ENCODE measurements at places on chromosomes 16 and 17.

DNA sequence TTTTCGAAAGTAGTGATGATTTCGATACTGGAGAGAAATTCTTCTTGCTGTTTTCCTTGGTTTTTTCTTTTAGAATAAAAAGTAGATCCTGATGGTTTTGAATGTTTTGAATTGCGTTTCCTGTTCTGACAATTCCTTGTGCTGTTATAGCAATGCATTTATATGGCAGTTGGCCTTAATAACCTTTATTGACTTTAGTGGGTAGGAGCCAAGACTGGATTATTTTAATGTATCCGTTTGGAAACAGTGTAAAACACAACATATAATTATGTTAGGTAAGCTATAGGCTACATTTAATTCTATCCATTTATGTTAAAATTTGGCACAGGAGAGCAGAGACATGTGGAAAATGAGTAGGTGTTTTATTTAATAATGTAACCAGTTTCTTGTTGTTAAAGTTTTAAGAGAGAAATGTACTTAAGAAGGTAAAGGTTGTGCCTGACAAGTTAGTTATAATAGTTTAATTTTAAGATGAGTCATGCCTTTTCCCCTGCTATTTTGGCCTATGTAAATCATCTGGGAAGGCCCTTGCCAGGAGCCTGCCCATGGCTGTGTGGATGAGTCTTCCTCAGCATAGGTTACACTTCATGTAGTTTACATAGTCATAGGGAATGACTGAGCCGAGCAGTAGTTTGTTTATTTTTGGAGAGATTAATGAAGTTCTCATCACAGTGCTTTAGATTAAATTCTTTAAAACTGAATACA lies 189.9 kb downstream of the FTO start:
- no peak for DNase-seq

DNA sequence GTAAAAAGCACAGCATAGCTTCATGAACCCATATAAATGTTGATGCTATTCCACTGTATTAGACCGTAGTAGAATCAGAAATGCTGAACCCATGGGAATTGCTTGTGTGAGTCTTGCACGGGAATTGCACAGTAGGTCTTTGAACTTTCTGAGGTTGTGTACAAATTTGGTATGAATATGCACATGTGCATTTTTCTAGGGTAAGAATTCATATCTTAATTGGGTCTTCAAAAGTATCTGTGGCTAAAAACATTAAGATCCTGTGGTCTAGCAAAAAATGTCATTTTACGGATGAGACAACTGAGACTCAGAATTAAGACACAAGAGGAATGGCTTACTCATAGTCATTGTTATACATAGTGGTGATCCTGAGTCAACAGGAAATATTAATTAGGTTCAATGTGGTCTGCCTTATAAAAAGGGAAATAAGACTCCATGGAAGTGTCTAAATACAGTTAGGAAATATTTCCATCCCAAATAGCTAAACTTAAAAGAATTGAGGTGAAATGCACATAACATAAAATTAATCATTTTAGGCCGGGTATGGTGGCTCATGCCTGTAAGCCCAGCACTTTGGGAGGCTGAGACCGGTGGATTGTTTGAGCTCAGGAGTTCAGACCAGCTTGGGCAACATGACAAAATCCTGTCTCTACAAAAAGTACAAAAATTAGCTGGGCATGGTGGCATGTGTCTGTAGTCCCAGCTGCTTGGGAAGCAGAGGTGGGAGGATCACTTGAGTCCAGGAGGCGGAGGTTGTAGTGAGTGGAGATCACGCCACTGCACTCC lies 22.8 kb downstream of the TAOK1 start:
- no peak for DNase-seq

- peak; percentile 60 for DNase-seq
Observed at GRCh38 chr16:4371357-4372000, at the start of gene VASN. Gene VASN (plus strand): TSS chr16:4371848. CDS start chr16:4380878, 9,030 bp downstream.

DNA sequence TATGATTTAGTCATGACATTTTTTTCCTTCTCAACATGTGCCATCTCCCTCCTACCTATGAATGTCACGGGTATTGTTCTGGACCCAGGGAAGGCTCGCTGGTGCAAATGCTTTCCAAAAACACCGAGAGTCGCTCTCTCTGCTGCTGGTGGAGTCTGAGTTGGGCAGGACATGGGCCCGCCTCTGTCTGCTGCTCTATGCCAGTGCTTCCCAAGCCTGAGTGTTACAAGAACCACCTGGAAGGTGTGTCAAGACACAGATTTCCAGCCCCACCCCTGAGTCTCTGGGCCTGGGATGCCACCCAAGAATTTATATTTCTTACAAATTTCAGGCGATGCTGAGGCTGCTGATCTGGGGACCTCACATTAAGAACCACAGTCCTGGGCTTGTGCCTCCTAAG lies 9.1 kb downstream of the JPH3 start:
- DNase-seq = no peak

GRCh38 chr17:15422392-15422965 lies 44.9 kb downstream of the CDRT4 start:
- no peak for DNase-seq

DNA sequence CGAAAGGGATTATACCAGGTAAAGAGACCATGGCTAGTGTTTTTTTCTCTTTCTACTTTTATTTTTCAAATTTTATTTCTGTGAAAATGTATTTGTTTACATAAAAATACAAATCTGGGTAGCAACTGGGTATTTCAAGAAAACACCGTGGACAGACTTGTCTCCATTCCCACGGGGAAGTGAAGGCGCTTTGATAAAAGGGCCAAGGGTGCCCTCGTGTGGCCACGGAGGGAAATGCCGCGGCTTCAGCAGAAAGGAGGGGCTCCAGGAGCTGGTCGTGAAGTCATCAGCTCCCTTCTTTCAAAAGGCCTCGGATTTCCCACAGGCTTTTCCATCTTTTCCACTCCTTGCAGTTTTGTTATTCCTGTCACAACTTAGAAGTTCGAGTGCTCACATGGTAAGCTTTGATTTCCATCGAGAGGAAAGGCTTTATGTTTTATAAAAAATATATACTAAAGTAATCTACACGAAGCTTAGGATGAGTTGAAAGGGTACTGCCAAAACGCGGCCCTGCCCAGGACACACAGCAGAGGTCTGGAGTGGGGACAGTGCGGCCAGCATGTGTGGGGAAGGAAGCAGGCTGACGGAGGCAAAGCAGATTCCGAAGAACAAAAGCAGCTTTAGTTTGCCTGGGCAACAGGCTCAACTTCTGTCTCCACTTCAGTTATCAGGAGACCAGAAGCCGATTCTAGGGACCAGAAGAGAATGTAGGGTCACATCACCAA lies 15.3 kb upstream of the MNT start:
- peak; percentile 91 for DNase-seq

- DNase-seq = no peak
Observed at GRCh38 chr17:700504-701094, 14.0 kb downstream of the VPS53 start.

DNA sequence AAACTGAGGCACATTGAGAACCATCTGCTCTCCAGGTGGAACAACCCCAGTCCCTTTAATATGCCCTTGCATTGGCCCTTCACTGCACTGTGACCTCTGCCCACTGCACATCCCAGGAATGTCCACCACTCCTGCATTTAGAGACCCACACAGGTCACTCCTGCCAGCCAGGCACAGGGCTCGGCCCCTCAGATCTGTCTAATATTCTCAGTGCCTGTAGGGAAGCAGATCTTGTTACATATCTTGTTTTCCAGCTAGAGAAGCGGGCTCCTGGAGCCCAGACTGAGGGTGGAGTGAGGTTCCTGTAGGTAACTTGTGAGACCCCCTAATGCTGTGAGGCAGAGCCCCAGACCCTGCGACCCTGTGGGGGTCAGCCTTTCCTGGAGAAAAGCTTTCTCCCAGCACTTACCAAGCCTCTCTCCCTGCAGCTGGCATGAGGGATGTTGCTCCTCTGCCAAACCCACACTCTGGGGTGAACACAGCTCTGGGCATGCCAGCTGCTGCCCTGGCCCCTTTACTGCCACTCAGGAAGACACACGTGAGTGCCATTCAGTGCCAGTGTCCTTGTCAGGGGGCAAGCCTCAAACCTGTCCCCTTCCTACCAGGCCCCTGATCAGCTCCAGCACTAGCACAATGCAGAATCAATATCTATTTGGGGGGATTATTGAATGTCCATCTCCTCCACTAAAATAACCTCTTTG lies 40.3 kb upstream of the CRHR1 start:
- DNase-seq = no peak

- DNase-seq = peak; percentile 68
Observed at GRCh38 chr16:641326-642188, at the start of gene MCRIP2. Gene MCRIP2 (plus strand): TSS chr16:641828. CDS start chr16:641992, 164 bp downstream.

DNA sequence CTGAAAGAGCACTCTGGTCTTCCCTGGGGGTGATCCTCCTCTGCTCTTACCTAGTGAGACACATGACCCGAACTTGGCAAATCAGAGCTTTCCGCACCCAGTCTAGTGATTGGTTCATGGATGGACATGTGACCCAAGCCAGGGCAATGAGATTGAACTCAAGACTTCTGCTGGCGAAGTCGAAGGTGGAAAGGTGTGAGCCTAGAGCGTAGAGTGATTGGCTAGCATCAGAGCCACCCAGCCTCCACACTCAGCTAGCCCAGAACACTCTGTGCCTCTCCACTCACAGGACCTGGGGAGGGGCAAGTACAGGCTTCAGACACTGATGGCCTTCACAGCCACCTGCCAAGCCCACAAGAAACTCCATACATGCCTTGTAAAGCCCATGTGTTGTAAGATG lies 17.6 kb downstream of the ATPAF2 start:
- DNase-seq = no peak

- no peak for DNase-seq
Observed at GRCh38 chr17:72077326-72077960, 43.4 kb upstream of the SOX9 start.

DNA sequence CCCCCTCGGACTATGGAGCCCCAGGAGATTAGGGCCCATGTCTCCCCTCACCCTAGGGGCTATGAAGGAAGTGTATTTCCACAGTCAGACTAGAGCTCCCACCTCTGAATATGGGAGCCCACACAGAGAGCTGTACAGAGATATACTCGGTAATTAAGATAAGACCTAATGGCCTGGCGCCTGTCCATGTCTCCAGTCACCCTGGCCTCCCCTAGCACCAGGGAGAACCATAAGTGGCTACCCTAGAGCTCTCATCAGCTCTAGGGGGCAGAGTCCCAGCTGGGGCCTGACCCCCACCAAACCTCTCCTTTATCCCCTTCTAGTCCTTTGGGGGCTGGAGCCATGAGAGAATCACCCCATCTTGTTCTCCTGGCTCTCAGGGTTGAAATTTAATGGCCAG lies 2.4 kb downstream of the TMEM101 start:
- DNase-seq = no peak

DNA sequence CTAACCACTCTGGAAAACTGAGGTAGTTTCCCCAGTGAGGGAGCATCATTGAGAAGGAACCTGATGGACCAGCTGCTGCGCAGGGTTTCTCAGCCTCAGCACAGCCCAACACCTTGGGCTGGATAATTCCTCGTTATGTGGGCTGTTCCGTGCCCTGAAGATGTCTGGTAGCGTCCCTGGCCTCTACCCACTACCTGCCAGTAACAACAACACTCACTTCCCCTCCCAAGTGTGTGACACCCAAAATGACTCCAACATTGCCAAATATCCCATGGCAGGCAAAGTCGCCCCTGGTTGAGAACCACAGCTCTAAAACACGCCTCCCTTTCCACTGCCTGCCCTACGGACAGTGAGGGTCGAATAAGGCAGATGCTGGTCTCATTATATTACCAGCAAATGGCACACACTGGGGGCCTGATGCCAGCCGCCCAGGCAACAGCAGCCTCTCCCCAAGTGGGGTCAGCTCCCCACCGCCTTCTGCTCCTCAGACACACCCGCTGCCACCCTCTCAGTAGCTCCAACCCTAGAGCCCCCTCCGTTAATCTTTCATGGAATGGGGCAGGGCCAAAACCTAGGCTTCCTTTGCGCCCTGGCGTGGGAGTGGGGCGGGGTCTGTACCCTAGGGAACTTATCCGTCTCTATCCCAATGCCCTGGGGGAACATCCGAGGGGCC lies 1.0 kb downstream of the RHBDF2 start:
- no peak for DNase-seq

DNA sequence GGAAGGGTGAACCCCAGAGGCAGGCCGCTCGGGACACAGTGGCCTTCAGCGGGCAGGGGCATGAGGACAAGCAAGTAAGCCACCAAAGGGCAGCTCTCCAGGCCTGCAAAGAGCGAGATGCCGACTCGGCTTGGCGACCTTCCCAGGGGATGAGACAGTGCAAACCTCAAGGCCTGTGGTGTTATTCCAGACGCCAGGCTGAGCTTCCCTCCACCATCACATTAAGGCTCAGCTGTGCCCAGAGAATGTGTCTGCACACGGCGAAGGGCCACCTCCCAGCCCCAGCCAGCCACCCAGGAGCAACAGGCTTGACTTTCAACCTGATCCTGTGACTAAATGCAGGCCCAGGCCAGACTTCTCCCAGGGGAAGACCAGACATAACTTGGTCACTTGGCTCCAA lies 251.4 kb downstream of the SOX9 start:
- DNase-seq = no peak

- no peak for DNase-seq
Observed at GRCh38 chr17:33233811-33234177, 59.3 kb downstream of the ASIC2 start.

GRCh38 chr17:2692781-2693135 lies 18.8 kb downstream of the CLUH start:
- DNase-seq = no peak

GRCh38 chr17:59668816-59669215 lies 38.4 kb downstream of the PTRH2 start:
- no peak for DNase-seq

- DNase-seq = no peak
Observed at GRCh38 chr16:35685085-35685484, 2225.7 kb downstream of the TP53TG3F start.

DNA sequence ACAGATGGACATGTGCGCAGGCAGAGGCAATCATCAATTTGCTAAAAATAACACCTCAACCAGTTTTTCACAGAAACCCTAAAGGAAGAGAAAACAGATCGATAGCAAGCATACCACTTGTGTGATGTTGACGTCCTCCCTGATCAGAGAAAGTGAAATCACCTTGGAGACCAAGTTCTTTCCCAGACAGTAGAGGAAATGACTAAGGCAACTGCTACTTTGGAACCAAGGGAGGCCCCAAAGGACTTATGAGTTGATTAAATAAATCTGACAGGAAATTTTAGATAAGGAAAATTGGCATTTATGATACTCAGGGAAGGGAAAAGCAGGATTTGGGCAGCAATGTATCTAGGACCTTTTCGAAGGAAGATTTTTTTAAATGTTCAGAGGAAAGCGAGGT lies 267.1 kb upstream of the ASIC2 start:
- DNase-seq = no peak

DNA sequence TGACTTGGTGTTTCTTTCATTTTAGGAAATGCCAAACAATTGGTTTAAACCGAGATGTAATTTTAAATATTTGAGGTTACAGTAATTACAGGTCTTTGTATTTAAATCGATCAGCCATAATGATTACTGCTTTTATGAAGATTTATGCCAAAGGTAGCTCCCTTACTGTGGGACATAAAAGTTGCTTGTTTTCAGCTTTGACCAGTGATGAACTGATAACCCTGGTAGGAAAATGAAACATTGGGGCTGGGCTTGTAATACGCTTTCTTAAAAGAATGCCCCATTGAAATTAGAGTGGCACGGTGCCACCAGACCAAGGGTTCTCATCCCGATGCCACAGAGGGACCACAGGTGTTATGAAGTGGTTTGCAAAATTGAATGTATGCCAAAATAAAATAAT lies 7.3 kb downstream of the TNRC6A start:
- no peak for DNase-seq

Data from globus pallidus (tissue), 1 donor.